Transverse colon (tissue), 4 donors: ENCODE measurements at places on chromosomes 1 and 21.

GRCh38 chr1:68322837-68323687 lies 90.7 kb upstream of the WLS start:
- DNase-seq, result peak; percentile 10

- DNase-seq, result no peak
Measured at GRCh38 chr1:229643996-229644745, 18.1 kb downstream of the URB2 start.

DNA sequence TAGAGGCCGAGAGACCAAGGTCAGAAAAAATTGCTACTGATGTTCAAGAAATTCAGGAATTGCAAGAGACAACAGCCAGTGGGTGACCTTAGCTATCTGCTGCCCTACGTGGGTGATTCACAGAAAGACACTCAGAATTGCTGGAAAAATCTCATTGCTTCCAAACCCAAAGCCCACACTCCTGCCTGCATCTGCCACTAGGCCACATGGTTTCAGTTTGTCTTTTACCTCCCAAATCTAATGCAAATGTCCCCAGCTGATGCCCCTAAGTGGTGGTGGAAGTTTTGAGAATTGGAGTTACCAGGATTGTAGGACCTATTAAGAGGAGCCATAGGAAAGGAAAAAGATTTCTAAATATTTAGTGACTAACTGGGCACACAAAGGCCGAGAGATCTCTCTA lies 341.5 kb upstream of the CHRM3 start:
- DNase-seq, result no peak

DNA sequence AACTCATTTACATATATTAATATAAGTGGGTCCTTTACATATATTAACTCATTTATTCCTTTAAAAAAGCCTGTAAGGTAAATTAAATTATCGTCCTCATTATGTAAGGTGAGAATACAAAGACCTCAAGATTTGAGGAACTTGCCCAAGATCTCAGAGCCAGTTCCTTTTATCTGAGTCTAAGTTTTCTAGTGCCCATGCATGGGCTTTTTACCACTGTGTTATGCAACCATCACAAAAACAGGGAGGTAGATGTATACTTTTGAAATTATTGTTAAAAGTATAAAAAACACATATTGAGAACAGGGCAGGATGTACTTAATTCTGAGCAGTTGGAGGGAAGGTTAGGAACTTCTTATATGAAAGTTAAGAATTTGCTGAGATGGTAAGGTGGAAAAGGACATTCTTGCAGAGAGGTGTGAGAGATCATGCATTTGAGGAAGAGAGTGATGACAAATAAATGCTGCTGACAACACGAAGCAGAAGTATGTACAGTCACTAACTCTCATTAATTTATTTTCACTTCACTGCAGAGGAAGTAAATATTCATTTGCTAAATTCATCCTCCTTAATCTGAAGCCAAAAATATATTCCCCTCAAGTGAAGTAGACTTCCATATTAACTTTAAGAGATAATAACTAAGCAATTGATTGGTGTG lies 28.9 kb upstream of the LYPLAL1 start:
- no peak for DNase-seq

DNA sequence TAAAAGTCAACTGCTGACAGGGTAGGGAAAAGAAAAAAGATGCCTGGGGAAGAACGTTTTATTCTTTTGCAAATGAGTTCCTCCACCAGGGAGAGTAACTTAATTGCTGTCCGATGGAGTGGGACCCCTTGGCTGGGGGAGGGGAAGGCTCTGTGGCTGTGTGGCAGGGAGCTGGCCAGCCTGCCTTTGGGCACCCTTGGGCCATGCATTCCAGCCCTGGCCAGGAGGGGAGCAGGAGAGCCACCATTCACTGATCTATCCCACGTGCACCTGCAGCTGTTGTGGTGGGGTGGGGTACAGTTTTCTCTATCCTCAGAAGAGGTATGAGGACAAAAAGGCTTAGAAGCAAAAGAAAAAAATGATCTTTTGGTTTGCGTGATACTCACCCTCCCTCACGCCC lies 116.9 kb downstream of the KCNK1 start:
- no peak for DNase-seq

- DNase-seq, result no peak
Measured at GRCh38 chr1:167562702-167563101, 9.1 kb upstream of the CREG1 start.

- DNase-seq, result peak; percentile 37
Measured at GRCh38 chr1:84406346-84406861, 8.1 kb downstream of the DNASE2B start.

DNA sequence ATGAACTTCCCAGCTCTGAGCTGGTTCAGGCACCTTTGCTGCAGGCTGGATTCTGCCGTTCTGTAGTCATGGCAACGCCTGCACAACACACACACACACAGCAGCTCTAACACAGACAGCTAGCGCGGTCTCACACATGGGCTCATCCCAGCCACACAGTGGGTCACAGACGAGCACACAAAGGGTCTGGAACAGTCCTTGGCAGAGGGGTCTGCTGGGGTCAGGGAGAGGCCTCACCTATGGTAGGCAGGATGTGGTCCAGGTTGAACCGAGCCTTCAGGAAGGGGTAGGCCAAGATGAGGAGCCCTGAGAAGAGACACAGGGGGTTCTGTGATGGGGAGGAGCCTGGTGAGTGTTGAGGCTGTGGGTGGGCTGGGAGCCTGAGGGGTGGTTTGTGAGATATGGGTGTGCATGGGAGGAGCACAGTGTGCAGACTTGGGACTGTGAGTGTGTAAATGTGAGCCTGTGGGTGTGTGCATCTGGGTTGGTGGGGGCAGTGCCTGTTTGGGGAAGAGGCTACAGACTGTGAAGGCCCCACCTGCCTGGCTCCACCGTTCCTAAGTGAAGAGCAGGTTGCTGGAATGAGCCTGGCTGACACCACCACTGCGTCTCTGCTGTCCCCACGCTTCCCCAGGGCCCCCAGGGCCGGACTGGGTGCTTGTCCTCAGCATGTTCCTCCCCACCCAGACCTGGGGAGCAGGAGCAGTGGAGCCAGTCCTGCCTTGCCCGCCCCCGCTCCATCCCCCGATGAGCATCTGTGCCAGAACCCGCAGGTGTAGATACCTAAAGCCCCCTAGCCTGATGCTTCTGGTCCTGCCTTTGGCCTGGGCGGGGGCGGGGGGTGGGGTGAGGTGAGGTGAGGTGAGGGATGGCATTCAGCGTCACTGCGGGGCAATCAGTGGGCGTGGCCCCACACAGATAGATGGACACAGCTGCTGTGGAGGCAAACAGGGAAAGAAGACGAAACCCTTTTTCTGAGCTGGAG lies 1.5 kb downstream of the KNCN start:
- no peak for DNase-seq

DNA sequence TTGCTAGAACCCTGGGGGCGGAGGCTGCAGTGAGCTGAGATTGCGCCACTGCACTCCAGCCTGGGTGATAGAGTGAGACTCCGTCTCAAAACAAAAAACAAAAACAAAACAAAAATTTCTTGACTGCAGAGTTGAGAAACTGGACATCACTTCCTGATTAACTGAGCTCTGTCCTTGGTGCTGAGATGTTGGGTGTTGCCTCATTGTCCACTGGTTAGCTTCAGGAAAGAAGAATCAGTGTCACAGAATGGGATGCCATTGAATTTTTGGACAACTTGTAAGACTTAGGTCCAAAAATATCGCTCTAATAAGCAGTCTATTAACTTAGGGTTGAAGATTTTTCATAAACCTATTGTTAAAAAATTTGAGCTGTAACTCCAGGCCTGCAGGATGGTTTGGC lies 23.8 kb upstream of the KCNA10 start:
- no peak for DNase-seq

DNA sequence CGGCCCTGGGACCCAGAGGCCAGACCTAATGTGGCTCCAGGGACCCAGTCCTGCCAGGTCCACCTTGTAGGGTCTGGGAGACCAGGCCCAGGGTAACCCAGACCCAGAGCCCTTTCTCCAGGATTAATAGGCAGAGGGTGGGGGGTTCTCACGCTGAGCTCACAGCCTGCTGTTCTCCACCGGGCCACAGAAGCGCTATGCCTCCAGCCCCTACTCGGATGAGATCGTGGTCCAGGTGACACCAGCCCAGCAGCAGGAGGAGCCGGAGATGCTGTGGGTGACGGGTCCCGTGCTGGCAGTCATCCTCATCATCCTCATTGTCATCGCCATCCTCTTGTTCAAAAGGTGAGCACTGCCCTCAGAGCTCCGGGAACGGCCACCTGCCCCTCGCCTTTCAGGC lies 43.3 kb upstream of the KDM4A start:
- DNase-seq, result no peak

GRCh38 chr1:198788561-198789064 lies 149.8 kb downstream of the PTPRC start:
- DNase-seq, result no peak

DNA sequence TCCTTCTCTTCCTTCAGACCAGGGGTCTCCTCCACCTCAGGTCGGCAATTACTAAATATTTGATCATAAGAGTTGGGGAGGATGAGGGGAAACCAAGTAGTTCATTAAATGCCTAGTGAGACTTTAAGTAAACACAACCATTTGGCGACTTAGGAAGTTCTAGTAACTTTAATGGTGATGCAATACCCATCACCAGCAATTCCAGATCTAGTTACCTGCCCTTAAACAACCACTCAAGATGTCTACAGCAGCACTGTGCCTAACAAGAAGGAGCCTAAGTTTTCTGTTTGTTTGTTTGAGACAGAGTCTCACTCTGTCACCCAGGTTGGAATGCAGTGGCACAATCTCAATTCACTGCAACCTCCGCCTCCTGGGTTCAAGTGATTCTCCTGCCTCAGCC lies 56.6 kb upstream of the L1TD1 start:
- DNase-seq, result no peak

DNA sequence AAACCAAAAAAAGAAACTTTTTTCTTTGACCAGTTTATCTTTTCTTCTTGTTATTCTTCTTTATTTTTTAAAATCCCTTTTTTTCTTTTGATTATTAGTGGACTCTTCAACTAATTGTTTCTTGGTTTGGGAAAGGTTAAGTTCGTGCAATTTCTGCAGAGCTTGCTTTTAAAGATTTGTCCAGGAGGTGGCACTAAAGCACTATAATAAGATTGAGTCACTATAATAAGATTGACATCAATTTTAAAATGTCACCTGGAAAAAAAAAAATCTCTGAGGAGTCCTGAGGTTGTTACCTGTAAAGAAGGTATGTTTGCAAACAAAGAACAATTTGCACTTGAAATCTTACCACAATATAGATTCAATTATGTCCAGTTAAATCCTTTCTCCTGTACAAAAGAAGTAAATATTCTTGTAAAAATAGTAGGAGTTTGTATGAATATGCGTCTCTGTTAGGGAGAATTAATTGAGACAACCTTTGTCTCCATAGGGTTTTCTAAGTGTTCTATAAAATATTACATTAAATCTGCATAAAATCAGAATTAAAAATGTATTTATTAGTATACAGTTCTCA lies 166.7 kb downstream of the ADGRL4 start:
- DNase-seq, result no peak
